ENCODE measurements at places on chromosomes 5 and 9. TPM values are rescaled to one million over a fixed set of nuclear protein-coding genes. Genes with fewer than 3 reads are reported as not detected.

The SUSD3 gene
- 3.3 TPM for total RNA-seq

- DNase-seq: no peak
Observed at GRCh38 chr5:83554133-83554532, 82.6 kb downstream of the VCAN start.

The NR4A3 gene
- total RNA-seq: 2.4 TPM

DNA sequence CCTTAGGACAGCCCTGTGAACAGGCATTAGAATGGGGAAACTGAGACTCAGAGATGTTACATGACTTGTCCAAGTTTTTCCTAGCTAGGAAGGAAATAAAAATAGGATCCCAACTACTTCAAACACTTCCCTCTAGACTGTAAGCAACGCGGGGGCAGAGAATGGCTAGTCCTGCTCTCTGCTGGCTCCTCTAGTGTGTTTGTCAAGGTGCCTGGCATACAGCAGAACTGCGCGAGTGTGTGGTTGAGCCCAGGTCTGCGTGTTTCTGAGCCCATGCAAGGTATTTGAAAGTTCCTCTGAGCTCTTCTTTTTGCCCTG, 152.5 kb downstream of the MACROH2A1 start:
- DNase-seq: no peak

GRCh38 chr9:25857147-25857546, 178.9 kb upstream of the TUSC1 start:
- no peak for DNase-seq

The PCDHGA9 gene
- total RNA-seq: 0.92 TPM

The MELK gene
- 25.3 TPM for total RNA-seq

- DNase-seq: no peak
Observed at GRCh38 chr5:150179019-150179620, 10.7 kb upstream of the SLC6A7 start.

- no peak for DNase-seq
Observed at GRCh38 chr9:100111235-100111634, 12.2 kb downstream of the INVS start.

DNA sequence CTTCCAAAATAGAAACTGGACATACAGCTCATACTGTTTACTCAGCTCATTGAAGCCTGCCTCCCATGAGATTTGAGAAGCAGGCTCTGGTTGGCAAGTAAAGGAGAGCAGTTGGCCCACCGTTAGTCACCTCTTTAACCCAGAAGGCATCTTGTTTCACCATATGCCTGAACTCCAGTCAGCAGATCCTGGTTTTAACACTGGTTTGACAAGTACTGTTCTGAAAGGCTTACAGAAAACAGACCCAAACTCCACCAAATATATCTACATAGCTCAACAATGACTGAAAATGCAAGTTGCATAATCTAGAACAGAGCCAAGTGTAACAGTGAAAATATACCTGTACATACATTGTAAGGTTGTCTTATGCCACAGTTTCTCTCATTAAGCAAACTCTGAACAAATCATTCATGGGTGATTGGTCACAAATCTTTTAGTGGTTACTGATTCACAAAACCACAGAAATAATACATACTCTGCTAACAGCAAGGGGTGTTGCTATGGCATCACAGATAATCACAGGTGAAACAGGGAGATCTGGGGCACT, 198.8 kb downstream of the BNC2 start:
- DNase-seq: no peak

- DNase-seq: no peak
Observed at GRCh38 chr5:17019324-17019723, 83.2 kb upstream of the MYO10 start.

- no peak for DNase-seq
Observed at GRCh38 chr9:87108661-87109060, 161.4 kb upstream of the GAS1 start.

GRCh38 chr5:52685971-52686370, 101.7 kb upstream of the ITGA1 start:
- DNase-seq: no peak

GRCh38 chr9:88312045-88312444, 76.2 kb upstream of the SPIN1 start:
- no peak for DNase-seq

DNA sequence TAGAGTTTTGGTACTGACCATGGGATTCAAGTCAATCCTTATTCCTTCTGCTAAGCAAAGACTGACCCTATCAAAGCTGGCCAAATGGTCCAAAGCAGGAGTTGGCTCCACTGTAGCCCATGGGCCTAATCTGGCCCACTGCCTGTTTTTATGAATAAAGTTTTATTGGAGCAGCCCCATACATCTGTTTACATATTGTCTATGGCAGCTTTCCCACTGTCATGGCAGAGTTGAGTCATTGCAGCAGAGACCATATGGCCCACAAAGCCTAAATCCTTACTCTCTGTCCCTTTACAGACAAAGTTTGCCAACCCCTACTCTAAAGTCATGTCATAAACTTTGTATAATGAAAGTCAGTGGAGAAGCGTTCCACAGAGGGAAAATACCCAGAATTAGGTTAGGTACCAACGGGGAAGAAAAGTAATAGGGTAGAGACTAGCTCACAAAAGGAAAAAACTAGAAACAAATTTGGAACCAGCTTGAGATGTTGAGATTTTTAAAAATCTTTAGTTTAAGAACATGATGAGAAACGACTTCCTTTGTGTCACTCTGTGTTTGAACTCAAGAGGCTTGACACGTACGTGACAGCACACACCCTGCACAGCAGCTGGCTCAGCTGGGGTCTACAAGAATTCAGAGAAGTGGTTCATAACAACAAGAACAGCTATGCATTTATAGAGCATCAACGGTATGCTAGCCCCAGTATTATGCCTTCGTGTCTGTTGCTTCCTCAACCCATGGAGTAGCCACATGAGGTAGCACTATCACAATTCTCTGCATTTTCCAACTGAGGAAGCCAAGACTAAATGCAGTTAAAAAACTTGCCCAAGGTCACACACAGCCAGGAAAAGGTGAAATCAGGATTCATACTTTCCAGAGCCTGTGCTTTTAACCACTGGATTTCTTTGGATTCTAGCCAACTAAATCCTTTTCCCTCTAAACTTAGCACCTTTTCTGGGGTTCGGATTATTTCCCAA, 198.9 kb upstream of the WWC1 start:
- DNase-seq: no peak

Data from natural killer cell treated with Interleukin-12 subunit alpha and Interleukin-12 subunit beta and Interleukin-15 and Interleukin-18, amount 100 ng/mL, for 72 hours (primary cell).